ENCODE measurements at places on chromosomes 3 and 15. TPM values are rescaled to one million over a fixed set of nuclear protein-coding genes. Genes with fewer than 3 reads are reported as not detected.

LRRIQ4 gene
- total RNA-seq, result not detected

SERPINI2 gene
- total RNA-seq, result not detected

SOX14 gene
- total RNA-seq, result not detected

SAMMSON gene
- total RNA-seq, result not detected

GRCh38 chr3:114067804-114068203, 11.3 kb downstream of the QTRT2 start:
- DNase-seq, result no peak

GRCh38 chr3:58062472-58062871, 54.2 kb downstream of the FLNB start:
- DNase-seq, result no peak

DNA sequence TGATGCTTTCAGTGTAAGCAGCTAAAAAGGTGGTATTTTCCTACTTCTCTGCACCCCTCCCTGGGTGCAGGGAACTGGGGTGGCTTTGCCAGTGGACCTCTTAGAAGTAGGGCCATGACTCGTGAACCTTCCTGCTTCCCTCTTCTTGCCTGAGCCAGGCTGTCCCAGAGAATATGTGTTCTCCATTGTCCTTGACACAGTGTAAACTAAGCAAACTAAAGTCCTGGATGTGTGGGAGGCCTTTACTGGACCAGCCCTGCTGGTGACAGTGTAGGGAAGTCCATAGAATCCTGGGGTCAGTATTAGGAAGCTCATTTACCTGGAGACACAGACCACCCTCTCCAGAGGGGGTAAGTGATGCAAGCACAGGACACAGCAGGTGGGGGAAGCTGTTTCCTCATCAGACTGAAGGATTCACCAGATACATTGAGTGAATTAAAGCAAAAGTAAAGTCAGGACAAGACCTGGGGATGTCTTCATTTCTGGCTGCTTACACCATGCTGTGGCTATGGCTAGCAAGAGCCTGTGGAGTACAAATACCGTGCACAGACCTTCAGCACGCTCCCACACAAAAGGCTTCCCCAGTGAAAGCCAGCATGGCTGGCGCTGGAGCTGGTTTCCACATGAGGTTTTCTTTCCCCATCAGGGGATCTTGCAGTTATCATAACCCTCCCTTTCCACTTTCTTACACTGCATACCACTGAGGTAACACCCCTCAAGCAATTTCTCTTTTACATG, 64.8 kb upstream of the LPP start:
- DNase-seq, result no peak

- no peak for DNase-seq
Measured at GRCh38 chr15:53218666-53219580, 428.8 kb upstream of the ONECUT1 start.

GRCh38 chr3:9875448-9875847, 4.6 kb downstream of the CIDEC start:
- DNase-seq, result no peak

DNA sequence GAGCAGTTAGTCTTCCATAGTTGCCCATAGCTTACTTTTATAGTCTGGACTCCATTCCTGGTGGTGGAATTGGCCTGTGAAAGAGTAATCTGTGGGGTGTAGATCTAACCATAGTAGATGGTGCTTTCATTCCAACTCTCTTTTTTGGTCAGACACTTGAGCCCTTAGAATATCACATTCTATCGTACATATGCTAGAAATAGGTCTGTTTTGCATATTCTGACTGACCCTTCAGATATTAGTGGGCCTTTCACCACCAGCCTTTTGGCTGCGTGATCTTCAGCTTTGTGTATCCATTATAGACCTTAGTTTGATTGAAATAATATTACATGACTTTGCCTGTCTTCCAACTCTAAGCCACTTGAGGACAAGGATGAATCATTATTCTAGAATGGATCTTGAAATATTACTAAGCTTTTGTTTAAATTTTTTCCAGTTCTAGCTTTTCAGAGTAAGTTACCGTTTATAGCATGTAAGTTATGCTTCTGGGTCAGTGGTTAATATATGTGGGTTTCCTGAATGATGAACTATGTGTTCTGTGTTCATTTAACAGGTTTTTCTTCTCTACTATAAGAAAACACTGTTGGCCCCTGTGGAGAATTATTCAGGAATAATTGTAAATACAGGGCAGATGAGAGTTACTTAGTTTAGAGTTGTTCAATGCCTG, 8.7 kb downstream of the RAB7A start:
- DNase-seq, result no peak

DNA sequence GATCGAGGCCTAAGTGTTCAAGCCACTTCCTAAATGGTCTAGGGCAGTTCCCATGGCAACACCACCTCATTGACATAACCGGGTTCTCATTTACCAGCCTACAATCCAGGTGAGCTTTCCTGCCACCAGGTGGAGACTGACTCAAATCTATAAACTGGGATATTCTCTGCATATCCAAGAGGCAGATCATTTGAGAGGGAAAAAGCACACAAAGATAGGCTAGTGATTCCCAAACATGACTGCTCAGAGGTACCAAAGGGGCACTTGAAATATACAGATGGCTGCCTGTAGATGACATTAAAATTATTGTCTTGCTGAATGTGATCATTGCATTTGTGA, 141.3 kb upstream of the PROK2 start:
- DNase-seq, result peak; percentile 67

GRCh38 chr3:52171514-52172261, 17.5 kb upstream of the POC1A start:
- no peak for DNase-seq
